ENCODE measurements at places on chromosomes 2 and 18.
A peak's percentile ranks its signal among the peaks of the same experiment; 100 is the strongest.

GRCh38 chr2:203061346-203061745 is 46.7 kb downstream of the NBEAL1 start:
- no peak for DNase-seq

DNA sequence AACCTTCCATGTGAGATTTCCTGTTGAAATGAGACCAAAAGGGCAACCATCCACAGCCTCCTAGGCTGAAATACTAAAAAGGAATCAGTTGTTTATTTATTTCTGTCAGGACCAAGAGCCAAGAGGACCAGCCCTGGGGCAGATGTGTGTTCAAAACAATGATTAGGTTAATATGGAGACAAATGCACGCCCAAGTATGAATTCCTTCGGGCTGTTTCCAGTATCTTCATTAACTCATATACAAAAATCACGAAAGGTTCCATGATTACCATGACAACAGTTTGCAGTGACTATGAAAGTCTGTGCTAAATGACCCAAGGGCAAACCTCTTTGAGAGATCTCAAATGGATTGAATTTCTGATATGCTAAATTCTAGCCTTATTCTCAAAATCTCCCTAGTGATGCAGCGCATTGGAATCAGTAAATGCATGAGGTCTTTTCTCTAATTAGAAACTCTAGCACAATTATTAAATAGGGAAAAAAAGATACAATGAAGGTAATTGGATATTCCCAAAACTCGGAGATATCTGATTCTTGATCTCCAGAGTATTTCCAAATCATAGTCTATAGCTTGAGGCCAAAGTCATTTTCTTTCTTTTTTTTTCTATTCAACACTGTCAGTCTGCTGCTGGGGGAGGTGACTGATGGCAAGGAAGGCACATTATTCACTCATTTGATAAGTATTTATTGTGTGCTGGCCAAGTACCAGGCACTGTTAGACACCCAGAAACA is 35.6 kb downstream of the VIT start:
- no peak for DNase-seq

DNA sequence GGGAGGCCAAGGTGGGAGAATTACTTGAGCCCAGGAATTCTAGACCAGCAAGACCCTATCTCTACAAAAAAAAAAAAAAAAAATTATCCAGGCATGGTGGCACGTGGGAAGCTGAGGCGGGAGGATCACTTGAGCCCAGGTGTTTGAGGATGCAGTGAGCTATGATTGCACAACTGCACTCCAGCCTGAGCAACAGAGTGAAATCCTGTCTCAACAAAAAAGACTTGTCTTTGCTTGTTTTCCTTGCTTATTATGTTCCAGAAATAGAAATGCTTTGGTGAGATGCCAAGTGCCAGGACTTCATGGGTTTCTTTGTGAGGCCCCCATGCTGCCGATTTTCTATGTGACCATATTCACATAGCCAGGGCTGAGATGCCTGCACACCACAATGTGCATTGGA is 9.0 kb downstream of the DCDC2C start:
- DNase-seq, result no peak

- DNase-seq, result no peak
These were observed 30.4 kb downstream of the DBI start for GRCh38 chr2:119397196-119397595.

GRCh38 chr18:54772056-54772455 is 56.2 kb upstream of the RAB27B start:
- no peak for DNase-seq

GRCh38 chr2:231353469-231353868 is 42.0 kb upstream of the B3GNT7 start:
- no peak for DNase-seq

GRCh38 chr2:30670453-30670852 is 136.8 kb downstream of the CAPN13 start:
- no peak for DNase-seq

DNA sequence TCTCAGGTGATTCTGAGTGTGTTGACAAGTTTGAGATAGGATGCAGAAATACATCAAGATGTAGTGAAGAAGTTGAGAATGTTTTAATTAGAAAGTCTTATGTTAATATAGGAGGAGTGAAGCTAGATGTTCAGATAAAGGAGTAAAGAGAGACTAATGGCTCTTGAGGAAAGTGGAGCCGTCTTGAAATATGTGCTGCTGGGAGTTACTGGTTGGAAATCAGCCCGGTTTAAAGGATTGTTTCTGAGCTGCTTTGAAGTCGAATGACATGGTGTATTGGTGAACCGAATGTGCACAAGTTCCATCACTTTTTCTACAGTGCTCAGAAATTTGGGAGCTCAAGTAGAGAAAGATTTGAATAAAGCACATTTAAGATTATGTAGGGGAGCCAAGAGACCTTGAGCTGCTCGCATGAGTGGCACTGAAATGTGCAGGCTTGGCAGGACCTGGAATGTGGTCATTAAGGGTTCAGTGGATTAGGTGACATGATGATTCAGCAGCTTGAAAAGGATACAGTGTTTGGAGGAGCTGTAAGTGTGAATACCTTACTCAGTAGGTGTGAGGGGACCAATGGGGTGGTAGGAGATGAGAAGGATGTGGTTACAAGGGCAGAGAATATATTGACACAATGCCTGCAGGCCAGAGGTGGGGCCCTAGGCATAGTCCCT is 68.6 kb downstream of the CAB39 start:
- no peak for DNase-seq

DNA sequence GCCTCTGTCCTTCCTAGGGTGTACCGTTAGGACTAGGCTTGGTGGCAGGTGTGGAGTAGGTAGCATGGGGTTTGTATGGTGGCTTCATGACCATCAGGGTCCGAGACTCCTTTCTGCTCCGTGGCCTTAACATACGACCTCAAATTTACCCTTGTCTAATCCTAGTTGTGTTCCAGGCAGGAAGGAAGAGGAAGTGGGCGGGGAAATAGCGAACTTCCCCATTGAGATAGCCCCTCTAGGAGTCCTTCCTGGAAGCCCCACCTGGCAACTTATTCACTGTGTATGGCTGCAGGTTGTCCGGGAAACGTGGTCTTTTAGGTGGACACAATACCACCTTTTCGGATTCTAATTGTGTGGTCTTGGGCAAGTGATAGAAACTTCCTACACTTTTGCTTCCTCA is 9.3 kb downstream of the CD8A start:
- DNase-seq, result no peak

DNA sequence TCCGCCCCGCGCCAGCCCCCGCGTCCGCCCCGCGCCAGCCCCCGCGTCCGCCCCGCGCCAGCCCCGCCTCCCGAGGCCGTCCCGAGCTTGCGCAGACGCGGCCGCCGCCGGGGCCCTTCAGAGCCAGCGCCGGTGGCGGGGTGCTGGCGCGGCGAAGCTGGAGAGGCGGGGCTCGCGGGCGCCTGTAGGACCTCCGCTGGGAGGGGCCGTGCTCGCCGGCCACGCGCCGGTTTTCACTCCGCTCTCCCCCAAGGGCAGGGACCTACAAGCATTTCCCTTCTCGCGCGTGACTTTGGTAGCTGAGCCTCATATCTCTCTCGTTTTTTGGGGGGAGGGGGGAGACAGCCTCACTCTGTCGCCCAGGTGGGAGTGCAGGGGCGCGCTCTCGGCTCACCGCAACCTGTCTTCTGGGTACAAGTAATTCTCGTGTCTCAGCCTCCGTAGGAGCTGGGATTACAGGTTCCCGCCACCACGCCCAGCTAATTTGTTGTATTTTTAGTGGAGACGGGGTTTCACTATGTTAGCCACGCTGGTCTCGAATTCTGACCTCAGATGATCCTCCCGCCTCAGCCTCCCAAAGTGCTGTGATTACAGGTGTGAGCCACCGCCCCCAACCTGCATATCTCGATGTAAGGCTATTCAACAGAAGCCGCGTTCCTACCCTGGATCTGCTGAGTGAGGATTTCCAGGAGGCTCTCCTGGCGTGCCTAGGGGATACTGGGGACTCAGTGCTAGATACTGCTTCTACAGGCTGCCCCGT is at the start of gene ZNF514:
ZNF514 (minus strand) TSS at position 159 of the 760 bp plus-strand sequence. CDS start 6,595 bp downstream, outside the sequence.
- DNase-seq, result peak; percentile 56

DNA sequence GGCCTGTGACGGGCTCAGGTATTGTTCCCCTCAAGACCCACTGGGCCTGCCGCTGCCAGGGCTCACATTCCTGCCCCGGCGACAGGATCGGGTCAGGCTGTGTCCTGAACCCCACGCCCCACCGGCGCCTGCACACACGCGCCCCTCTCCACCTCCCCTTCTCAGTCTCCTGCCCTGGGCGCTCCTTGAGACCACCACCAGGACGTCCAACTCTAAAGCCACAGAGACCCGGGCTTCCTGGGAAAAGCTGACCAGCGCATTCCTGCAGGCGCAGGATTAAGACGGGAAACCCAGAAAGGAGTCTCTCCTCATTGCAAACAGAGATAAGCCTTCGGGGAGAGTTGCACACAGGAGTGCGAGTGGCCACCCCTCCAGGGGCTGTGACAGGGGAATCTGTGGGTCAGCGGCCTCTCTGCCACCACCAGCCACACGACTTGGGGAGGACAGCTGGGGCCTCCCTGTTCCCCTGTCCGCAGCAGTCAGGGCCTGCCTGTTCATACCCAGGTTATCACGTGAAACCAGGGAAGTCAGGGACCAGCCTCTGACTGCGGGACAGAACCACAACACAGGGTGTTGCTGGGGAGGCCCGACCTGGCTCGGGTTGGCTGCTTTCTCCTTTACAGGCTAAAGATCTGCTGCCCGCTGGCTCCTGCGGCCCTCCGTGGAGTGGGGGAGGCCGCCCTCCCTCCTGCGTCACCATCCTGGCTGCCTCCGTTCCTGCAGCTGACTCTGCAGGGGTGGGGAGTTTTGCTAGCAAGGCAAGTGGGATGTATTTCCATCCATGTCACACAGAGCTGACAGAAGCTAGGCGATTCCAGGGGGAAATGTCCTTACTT is 88.8 kb downstream of the ZCCHC2 start:
- DNase-seq, result no peak

DNA sequence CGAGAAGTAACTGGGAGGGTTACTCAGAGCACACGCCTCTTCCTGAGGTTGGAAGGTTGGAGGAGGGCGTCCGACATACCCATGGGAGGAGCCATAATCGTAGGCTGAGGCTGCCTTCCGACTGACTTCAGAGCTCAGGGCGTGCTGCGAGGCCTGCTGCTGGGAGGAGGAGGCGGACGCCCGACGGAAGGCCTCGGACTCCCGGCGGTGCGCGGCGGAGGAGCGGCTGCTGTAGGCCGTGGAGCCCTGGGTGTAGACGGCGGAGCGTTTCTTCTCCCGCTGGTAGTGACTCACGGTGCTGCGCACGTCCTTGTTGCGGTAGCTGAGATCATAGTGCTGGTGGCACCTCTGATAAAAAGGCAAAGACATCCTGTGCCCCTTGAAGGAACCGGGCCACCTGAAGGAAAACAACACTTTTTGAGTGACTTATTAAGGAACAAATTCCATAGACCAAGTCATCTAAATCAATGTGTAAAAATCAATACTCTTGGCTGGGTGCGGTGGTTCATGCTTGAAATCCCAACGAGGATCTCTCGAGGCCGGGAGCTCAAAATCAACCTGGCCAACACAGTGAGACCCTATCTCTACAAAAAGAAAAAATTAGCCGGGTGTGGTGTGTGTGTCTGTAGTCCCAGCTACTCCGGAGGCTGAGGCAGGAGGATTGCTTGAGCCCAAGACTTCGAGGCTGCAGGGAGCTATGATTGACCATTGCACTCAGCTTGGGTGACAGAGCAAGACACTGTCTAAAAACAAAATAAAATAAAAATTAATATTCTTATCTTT is 4.7 kb downstream of the MYOM1 start:
- no peak for DNase-seq

GRCh38 chr2:32768387-32769174 is 140.7 kb downstream of the TTC27 start:
- DNase-seq, result no peak

- DNase-seq, result no peak
These were observed 16.1 kb downstream of the MTX2 start for GRCh38 chr2:176285321-176285720.

DNA sequence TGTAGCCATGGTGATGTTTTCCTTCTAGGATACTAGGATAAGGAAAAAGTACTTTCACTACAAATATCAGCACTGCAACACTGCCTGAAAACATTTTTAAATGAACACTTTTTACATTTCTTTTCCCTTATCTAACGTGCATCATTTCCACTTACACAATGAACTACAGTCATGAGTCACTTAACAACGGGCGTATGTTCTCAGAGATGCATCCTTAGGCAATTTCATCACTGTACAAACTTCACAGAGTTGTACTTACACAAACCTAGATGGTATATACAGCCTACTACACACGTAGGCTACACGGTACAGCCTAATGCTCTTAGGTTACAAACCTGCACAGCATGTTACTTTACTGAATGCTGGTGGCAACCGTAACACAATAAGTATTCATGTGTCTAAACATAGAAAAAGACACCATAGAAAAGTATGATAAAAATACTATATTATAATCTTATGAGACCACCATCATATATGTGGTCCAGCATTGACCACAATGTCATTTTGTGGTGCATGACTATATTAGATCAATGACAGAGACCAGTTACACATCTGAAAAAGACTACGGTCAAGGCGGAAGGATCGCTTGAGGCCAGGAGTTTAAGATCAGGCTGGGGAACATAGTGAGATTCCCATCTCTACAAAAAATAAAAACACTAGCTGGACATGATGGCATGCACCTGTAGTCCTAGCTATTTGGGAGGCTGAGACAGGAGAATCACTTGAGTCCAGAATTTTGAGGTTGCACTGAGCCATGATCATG is 39.8 kb downstream of the WDR33 start:
- DNase-seq, result no peak

DNA sequence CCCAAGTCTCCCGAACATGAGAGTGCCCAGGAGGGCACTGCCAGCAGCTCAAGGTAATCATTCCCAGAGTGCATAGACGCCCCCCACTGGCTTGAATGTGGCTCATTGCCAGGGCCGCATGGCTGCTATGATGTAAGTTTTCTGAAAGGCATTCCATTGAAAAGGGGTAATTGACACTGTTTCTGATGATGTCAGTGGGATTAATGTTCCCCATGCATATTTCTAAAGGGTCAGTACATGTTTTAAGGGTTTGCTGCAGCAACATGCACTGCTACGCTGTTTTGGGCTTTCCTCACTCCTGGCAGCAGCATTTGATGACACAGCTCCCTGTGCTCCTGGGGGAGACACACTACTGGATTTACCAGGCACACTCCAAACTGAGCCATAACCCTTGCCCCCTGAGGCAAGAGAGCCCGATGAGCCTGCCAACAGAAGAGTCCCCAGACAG is 36.7 kb downstream of the KIAA2012 start:
- no peak for DNase-seq

DNA sequence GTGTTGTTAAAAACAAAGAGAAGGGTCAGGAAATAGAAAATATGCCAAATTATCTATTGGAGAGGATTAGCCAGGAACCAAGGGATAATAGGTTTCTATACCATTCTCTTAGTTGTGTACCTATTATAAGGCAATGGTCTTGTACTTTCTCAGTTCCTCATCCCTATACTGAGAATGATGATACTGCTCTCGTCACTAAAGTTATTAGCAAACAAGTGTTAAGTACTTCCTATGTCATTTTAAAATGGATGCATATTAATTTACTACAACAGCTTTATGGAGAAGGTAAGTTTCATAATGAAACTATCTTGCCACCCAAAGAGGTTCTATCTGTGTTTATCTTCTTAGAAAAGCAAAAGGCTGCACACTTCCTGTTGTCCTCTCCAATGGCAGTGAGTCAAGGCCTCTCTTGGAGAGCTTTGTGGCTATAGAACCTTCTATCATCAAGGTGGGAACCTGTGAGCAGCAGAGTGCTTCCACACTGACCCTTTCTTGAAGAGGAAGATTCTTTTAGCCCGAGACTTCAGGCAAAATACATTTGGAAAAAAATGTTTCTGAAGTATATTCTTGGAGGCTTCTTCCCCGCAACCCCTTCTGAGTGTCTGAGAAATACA is 460.7 kb upstream of the FANCL start:
- no peak for DNase-seq
